ENCODE measurements at places on chromosomes 16 and 17. TPM values are rescaled to one million over a fixed set of nuclear protein-coding genes. Genes with fewer than 3 reads are reported as not detected.

The ARHGDIG gene
- not detected for total RNA-seq

The TP53TG3F gene
- total RNA-seq, result not detected

- DNase-seq, result peak; percentile 17
These were observed 2.4 kb downstream of the CRAMP1 start for GRCh38 chr16:1614456-1615102.

- DNase-seq, result no peak
These were observed 444.2 kb downstream of the SOX9 start for GRCh38 chr17:72565006-72565405.

DNA sequence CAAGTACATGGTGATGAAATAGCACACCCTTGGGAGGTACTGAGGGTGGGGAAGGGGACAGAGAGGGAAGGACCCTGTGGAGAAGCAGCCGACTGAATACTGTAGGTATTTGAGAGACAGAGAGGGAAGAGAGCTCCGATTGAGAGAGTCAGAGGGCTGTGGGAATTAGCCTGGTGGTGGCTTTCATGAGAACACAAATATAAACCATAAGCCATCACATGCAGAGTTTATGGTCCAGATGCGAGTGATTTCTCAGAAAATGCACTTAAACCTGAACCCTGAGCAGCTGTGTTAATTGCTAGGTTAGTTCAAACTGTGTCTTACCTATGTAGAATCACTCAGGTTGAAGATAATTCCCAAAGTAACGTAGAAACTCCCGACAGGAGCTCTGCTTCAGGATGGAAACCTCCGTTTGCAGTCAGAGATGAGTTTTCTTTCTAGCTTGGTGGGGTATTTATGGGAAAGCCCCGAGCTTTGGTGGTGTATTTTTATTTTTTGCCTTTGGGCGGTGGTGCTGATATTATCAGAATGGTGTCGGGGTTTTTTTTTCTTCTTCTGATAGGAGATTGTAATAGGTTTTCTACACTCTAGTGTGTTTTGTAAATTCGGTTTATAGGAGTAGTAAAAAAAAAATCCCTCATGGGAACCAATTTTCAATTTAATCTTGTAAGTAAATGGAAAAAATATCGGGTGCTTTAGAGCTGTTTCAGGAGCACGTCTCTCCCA is 184.9 kb upstream of the CACNG5 start:
- DNase-seq, result no peak

DNA sequence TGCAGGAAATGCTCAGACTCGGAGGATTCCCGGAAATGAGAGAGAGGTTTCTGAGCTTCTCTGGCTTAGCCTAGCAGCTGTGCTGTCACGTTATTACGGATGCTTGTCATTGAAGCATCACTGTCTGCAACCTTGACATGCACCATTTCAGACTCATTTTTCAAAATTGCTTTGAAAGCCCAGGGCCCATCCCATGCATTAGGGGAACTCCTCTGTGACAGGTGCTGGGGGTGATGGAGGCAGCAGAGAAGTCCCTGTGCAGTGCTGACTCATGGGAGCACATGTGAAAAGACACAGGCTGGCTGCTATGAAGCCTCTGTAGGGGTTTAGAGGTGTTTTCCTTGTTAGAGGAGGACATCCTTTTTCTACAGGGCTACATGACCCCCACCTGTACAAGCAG is 214.0 kb upstream of the MPHOSPH6 start:
- no peak for DNase-seq

DNA sequence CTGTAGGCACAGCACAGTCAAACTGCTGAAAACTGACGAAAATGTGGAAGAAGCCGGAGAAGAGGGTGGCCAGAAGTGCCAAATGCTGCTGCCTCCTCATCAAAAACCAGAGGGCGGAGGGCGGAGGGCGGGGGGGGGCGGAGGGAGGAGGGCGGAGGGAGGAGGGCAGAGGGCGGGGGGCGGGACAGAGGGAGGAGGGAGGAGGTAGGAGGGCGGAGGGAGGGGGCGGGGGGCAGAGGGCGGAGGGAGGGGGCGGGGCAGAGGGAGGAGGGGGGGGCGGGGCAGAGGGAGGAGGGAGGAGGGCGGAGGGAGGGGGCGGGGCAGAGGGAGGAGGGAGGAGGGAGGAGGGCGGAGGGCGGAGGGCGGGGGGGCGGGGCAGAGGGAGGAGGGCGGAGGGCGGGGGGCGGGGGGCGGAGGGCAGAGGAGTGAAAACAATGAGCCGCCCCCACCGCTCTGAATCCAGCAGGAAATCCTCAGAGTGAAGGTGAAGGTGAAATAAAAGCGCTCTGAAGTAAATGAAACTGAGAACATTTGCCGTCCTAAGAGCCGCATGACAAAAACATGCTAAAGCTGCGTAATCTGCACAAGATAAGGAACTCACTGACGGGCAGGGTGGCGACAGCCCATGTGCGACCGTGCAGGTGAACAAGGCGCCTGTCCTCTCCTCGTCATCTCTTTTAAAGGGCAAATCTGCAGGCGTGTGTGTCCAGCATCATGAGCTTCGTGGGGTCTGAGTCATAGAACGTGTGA is 22.6 kb upstream of the CBFA2T3 start:
- DNase-seq, result no peak

GRCh38 chr17:33152783-33153182 is 140.3 kb downstream of the ASIC2 start:
- no peak for DNase-seq

- no peak for DNase-seq
These were observed 2.6 kb upstream of the SLC16A3 start for GRCh38 chr17:82226146-82226808.

GRCh38 chr17:46000757-46001156 is 1.7 kb downstream of the STH start:
- DNase-seq, result no peak

The ARHGAP44 gene
- total RNA-seq, result 55.7 TPM

- no peak for DNase-seq
These were observed 98.8 kb upstream of the METRNL start for GRCh38 chr17:82980632-82981031.

DNA sequence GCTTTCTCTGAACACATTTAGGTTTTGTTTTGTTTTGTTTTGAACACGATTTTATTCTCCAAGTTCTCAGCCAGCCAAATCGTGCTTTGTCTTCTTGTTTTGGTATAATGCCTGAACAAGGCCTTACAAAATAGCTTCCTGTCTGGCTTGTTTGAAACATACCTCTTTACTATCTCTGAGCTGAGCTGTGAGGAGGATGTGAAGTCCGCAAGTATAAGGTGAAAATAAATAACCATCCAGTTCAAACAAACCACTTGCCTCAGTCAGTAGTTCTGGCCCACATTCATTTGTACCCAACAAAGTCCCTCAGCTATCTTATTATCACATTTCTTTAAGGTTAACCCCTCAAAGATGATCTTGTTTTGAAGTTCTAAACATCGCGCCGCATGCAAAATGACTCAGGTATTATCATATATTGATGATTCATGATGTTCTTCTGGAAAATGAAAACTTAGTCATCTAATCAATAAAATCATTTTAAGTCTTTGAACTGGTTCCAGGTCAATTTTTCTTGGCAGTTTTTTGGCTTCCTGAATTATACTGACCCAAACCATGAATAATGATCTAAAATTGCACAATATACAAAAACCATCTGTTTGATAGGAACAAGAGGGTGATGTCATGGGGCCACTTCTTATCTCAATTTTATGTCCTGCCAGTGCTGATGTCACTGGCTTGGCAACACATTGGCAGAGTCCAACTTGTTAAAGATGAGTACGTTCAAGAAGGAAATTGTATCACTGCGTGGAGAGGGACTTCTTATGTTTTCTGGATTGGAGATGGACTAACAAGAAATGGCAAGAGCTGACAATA is 694.3 kb downstream of the KCNJ2 start:
- no peak for DNase-seq

GRCh38 chr16:31869511-31870201 is 4.0 kb upstream of the ZNF267 start:
- DNase-seq, result peak; percentile 32

- peak; percentile 38 for DNase-seq
These were observed 4.3 kb upstream of the WIPI1 start for GRCh38 chr17:68461589-68461988.

GRCh38 chr16:85416228-85417109 is 196.7 kb upstream of the GSE1 start:
- peak; percentile 86 for DNase-seq

The CES3 gene
- 247 TPM for total RNA-seq

DNA sequence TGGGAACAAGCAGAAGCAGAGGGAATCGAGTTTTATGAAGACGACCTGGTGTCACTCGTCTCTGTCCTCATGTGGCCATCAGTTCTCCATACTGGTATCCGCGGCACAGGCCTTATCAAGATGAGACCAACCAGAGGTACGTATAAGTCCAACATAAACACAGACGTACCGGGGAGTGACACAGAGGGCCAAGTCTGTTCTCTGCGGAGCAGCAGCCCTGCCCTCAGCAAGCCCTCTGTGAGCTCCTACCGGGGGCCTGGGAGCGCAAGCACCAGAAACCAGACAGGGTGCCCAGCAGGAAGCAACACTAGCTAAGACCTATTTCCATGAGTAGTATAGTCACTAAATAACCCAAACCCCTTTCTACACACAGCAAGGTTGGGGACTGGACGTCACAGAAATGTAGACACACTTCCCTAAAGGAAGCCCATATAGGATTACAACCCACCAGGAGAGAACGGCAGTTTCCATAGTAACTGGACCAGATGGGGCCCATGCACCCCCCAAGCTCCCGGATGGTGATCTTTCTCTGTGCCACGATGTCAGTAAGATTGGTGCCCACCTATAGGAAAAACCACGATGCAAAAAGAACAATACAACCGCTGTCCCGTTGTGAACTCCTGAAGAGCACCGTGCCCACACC is 911 bp downstream of the ARL16 start:
- no peak for DNase-seq

- DNase-seq, result no peak
These were observed 16.7 kb downstream of the RHOT1 start for GRCh38 chr17:32158870-32159585.

GRCh38 chr17:39045948-39046679 is 78.9 kb upstream of the FBXO47 start:
- DNase-seq, result no peak

The KRTAP1-5 gene
- not detected for total RNA-seq

DNA sequence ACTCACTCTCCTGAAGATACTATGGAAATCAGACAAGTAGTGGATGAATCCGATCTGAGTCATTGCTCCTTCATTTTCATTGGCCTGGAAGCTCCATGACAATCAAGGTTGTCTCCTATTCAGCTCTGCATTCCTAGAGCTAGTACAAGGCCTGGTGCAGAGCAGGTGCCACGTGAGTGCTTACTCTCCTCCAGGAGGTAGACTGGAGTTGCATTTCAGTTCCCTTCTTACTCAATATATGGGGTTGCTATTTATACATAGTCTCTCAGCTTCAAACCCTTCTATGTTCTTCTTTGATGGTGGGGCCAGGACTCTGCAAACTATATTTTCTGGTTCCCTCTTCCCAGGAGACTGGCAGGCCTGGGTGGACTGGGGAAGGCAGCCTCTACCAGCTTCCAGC is 148.3 kb downstream of the ASIC2 start:
- DNase-seq, result no peak

The CCL14 gene
- 4.2 TPM for total RNA-seq

DNA sequence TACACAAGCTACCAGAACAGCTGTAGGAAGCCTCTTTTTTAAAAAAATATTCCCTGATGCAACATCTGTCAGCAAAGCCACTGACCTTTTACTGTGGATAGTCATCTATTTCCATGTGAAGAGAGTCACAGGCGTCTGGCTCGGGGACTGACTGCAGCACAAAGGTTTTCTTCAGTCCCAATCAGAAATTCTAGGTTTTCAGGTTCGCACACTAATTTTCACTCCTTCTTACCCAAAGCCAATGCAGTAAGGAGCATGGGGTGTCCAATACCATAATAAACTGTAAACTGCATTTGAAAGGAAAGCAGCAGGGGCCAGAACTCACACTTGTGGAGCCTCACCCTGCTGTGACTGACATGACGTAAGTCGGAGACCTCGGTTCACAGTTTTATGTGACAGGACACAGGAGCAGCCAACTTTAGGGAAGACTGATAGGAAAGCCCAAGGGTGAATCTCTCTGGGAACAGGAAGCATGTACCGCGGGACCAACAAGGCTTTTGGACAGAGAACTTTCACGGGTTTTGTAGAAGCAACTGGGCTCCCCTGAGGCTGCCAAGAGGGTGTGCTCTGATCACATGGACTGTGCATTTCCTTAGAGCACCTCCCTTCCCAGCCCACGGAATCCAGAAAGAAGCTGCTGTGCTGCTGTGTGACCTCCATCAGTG is 9.1 kb upstream of the TMEM100 start:
- DNase-seq, result peak; percentile 24

DNA sequence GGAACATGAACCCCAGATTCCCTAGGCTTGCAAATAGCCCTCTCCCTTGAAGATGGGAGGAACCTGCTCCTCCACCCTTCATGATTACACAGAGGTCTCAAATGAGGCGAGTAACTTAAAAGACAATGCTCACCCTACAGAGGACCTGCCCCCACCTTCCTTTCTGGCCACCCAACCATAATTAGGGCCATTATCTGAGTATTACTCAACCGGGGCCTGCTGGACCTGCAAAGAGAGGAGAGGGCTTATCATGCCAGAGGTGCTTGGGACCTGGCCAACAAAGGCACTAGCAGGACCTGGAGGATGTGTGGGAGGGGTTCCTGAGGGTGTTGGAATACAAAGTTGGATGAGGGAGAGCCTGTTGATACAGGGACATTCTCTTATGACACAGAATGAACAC is 42.4 kb downstream of the RNF157 start:
- DNase-seq, result no peak

- no peak for DNase-seq
These were observed 217.3 kb upstream of the ERCC4 start for GRCh38 chr16:13702614-13703013.
